Activated CD4-positive, alpha-beta T cell treated with anti-CD3 and anti-CD28 coated beads for 48 hours (primary cell): ENCODE measurements at places on chromosomes 6 and 20.
A peak's percentile ranks its signal among the peaks of the same experiment; 100 is the strongest.

GRCh38 chr6:37583261-37583660 is 83.6 kb upstream of the CCDC167 start:
- no peak for DNase-seq

- no peak for DNase-seq
Measured at GRCh38 chr6:142374965-142375733, 73.3 kb downstream of the ADGRG6 start.

GRCh38 chr6:95785785-95786184 is 208.4 kb downstream of the MANEA start:
- no peak for DNase-seq

- no peak for DNase-seq
Measured at GRCh38 chr6:16272201-16272600, 33.8 kb downstream of the GMPR start.

- no peak for DNase-seq
Measured at GRCh38 chr6:53723331-53723730, 57.8 kb upstream of the KLHL31 start.

DNA sequence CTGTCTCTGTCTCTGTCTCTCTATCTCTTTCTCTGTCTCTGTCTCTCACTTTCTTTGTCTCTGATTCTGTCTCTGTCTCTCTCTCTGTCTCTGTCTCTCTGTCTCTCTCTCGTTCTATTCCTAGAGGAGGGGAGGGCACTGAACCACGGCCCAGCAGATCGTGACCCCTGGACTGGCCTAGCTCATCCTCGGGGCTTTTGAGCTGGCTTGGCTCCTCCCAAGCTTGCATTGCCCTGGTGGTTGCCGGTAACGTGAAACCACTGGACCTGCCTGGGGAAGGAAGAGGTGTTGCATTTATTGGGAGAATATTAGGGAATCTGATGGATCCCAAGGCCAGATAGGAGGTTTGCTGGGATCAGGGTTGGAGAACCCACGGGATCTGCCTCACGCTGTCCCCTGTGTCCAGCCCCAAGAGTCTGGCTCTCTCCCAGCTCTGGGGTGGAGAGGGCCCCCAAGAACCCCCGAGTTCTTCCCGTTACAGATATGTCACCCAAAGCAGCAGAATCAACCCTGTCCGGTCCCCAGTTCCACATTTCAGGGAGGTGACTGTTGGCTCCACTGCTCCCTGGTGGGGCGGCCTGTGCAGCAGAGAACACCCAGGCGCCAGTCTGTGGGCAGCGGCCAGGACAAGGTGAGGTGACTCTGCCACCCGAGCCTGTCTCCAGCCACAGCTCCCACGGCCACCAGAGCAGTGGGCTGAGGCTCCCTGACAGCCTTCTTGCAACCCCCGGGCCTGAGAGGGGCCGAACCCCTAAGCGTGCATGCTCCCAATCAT is 228.3 kb downstream of the TTLL2 start:
- no peak for DNase-seq

- DNase-seq: no peak
Measured at GRCh38 chr6:168347615-168348014, 28.0 kb upstream of the DACT2 start.

DNA sequence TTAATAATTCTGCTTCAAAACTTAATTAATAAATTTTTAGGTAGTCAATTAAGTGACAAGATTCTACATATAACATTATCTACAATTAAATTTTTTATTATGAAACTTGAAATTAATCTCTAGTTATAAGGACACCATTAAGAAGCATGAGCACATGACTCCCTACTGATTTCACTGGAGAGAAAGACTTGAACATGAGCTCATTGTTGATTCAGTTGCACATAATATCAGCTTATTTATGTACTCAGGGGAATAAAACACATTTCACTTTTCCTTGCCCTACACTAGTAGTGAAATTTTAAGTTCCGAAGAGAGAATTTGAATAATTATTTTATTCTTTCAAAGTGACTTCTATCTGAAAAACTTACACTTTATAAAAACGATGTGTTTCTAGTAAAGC is 370.2 kb upstream of the EPHA7 start:
- no peak for DNase-seq

DNA sequence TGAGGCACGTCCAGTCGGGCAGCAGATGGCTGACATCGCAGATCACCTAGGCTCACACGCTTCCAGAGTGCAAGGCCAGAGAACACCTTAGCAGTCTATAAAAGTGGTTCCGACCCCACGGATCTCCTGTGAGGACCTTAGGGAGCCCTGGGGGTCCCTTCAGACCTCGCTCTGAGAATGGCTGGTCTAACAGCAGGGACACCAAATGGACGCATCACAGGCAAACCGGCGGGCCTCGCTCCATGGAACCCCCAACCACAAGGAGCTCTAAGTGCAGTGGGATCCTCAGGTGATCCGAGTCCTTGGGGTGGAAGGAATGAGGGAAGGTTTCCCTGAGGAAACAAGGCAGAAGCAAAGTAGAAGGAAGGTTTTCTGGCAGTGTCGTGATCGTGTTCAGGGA is 135.4 kb downstream of the SMOC2 start:
- DNase-seq: no peak

- no peak for DNase-seq
Measured at GRCh38 chr6:126293891-126294524, 45.9 kb upstream of the CENPW start.

DNA sequence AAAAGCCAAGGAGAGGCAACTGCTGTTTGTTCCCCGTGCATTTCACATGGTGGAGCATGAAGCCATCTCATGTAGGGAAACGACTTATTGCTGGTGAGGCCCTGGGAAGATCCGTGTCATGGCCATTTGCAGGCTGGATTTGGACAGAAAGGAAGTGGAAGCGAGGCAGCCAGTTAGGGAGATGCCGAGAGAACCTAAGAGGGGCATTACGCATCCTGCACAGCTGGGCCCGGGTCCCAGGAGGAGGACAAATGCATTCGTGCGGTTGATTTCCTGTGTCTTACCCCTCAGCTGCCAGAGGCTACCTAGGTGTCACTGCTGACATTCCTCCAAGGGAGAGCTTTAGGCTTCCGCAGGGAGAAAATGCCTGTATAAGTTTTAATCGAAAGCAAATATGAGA is 316.2 kb upstream of the CDYL start:
- DNase-seq: no peak

DNA sequence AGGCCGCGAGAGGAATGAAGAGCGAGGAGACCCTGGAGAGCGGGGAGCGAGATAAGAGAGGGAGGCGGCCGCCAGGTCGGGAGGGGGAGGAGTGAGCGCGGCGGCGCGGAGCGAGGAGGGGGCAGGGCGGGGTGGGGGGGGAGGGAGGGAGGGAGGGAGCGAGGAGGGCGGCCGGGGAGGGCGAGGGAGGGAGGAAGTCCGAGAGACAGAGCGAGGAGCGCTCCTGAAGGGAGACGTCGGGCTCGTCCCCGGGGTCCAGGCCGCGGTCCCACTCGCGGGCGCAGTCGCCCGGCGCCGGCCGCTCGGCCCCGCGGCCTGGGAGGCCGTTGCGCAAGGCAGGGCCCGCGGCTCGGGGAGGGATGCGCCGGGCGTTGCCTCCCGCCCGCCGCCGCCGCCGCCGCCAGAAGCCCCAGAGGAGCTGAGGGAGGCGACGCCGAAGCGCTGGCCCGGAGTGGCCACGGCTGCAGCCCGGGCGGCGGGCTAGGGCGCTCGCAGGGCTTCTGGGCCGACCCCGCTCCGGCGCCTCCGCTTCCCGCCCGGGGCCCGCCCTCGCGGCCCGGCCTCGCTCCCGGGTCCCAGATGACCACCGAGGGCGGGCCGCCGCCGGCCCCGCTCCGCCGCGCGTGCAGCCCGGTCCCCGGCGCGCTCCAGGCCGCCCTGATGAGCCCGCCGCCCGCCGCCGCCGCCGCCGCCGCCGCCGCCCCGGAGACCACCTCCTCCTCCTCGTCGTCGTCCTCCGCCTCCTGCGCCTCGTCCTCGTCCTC is at the start of gene FOXF2:
TSS of gene FOXF2 (plus strand) at position 208 of the 764 bp plus-strand sequence. CDS start at position 580, 372 bp downstream.
- DNase-seq: no peak

- no peak for DNase-seq
Measured at GRCh38 chr6:139425780-139426179, 51.3 kb upstream of the CITED2 start.

DNA sequence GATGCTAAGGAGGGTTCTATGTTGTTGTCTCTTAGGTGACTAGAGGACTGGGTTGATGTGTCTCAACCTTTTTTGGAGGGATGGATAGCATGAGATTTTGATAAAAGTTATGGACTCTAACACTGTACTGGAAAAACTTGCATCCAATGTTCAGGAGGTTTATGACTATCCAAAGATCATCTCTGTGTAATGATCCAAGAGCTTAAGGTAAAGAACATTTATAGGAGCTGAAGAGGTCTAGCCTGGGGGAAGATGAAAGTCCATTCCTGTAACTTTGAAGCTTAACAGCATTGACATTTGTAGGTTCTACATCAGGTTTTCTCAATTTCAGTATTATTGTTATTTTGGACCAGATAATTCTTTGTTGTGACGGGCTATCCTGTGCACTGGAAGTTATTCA is 48.9 kb downstream of the ESF1 start:
- DNase-seq: no peak

GRCh38 chr6:126531286-126531685 is 191.4 kb downstream of the CENPW start:
- no peak for DNase-seq

GRCh38 chr6:137717074-137718073 is 149.7 kb upstream of the TNFAIP3 start:
- DNase-seq: peak; percentile 75

- no peak for DNase-seq
Measured at GRCh38 chr6:74409447-74409846, 713.4 kb downstream of the CD109 start.

DNA sequence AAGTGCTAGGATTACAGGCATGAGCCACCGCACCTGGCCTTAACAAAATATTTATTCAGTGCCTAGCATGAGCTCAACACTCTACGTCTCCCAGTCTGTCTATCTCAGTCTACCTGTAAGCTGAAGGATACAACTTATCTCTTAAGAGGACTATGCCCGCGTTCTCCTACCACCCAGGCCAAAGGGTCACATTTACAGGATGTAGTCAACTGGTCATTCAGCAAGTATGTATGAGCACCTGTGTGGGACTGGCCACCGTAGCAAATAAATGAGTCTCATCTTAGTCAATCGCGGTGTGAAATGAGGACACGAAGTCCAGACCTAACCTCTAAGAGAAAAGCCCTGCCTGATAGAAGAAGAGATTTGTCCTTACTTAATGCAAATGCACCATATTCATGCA is 49.9 kb downstream of the MUC22 start:
- no peak for DNase-seq

GRCh38 chr6:142406131-142406530 is 104.3 kb downstream of the ADGRG6 start:
- DNase-seq: no peak
